Liver (tissue), 10 donors: ENCODE measurements at places on chromosomes 5 and 9.

- no peak for DNase-seq
Measured at GRCh38 chr9:131824953-131825495, 85.1 kb upstream of the RAPGEF1 start.

DNA sequence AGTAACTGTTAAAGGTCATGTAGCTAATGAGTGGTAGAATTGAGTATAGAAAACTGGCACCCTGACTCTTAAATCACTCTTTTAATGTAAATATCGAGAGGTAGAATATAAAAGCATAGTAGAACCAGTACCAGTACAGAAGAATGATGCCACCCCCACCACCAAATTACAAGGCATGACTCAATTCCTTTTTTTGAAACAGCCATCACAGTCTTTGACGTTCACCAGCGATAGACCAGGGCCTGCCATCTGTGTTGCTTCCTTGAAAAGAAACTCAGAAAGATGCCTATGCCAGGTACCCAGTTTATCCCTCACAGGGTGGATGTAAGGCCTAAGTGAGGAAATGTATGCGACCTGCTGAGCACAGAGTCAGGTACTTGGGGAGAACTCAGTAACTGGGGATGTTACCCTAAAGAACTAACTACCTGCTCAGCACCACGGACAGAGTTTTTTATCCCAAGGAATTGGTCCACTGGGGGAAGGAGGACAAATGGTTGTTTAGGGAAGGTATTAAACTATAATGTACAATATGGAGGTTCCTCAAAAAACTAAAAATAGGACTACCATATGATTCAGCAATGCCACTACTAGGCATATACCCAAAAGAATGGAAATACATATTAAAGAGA lies 116.5 kb downstream of the BRINP1 start:
- no peak for DNase-seq

- DNase-seq: no peak
Measured at GRCh38 chr5:135569755-135570452, 8.9 kb downstream of the CXCL14 start.

GRCh38 chr5:80919678-80920196 lies 40.4 kb upstream of the RASGRF2 start:
- no peak for DNase-seq

DNA sequence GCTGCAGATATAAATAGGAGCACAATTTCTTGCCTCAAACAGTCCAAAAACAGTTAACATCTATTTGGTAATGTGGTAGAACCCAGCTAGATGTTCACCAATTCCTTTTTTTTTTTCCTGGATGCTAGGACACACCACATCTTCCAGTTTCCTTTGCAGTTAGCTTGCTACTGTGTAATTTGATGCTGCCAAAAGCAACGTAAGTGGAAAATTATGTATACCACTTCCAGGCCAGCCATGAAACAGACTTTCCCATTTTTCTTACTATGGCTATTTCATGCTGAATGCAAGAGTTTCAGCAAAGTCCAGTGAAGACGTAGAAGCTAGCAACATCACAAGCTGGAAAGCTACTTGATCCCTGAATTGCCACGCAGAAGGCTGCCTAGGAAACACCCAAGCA lies 667.2 kb downstream of the TLE1 start:
- no peak for DNase-seq

DNA sequence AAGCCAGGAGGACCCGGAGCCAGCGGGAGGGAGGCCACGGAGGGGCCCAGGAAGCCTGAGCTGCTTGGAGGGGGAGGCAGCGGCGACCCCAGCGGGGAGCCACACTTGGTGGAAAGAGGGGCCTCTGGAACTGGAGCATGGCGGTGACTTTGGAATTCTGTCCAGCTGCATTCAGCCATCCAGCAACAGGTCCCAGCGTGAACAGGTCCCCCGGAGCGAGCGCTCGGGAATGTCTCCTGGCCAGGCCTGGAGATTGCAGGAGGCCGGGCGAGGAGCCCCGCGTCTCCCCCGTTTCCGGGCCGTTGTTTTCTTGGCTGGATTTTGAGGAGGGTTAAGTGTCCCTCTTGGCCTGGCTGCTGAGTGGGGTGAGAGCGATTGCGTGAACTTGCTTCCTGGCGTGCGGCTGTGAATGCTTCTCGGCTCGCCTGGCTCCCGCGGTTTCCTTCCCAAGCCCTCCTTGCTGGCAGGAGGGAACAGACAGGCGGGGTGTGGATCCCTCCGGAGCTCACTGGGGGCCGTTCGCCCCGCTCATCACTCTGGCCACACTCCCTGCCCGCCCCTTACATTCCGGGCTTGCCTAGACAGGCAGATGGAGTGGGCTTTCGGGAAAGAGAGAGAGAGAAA lies 125.3 kb upstream of the IRX4 start:
- DNase-seq: no peak

- DNase-seq: no peak
Measured at GRCh38 chr9:36125062-36125855, 11.3 kb upstream of the GLIPR2 start.
